H1 (cell line): ENCODE measurements at places on chromosomes 2 and 18.

DNA sequence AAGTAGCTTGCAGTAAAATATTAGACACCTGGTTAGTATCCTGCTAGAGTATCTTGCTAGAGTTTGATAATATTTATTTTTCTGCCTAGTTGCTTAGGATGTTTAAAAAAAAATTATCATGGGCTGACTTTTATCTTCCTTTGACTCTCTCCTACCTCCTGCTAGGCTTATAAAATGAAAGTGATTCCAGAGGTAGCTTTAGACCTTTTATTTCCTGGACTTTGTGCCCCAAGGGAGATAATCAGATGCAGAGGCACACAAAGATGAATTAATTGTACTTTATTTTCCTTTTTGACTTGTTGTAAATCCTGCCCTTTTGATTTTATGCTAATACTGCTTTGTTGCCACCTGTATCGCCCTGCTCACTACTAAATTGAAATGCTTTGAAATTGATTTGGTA lies 130.7 kb downstream of the WDSUB1 start:
- H3K36me3 ChIP-seq: no peaks in the 10 kb centered on the region
- DNase-seq: no peak
- H3K27me3 ChIP-seq: no peaks in the 10 kb centered on the region

- peaks cover 5% of the 10 kb centered on the region; the same call in 1 of the 2 replicates for H3K4me1 ChIP-seq
- no peak for DNase-seq
- no peaks in the 10 kb centered on the region for H3K27me3 ChIP-seq
Measured at GRCh38 chr18:41461114-41461513, 493.9 kb upstream of the PIK3C3 start.

- H3K27ac ChIP-seq: no peak overlapping the region
- DNase-seq: no peak
- no peaks in the 10 kb centered on the region for H3K36me3 ChIP-seq
- no peak overlapping the region for H3K4me3 ChIP-seq
Measured at GRCh38 chr18:77366720-77367641, 117.3 kb downstream of the GALR1 start.

DNA sequence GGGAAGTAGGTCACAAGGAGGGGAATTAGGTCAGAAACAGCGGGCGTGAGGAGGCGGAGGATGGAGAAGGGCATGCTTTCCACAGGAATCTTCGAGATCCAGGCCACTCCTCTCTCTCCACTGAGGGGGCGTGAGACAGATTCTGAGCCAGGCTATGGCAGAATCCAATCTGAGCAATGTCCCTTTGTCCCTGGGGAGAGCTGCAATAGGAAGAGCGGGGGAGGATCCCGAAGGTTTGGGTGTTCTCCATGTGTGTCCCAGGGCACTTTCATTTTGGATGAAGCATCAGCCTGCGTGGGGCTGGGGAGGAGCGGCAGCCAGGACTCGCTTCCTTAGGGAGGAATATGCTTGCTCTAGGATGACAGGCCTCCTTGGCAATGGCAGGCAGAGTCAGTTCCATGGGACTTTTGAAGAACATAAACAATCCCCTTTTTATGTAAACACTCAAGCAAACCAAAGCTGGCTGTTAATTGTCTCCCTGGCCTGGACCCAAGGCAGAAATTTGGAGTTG lies 84.0 kb downstream of the LIPG start:
- no peaks in the 10 kb centered on the region for H3K4me1 ChIP-seq
- H3K27me3 ChIP-seq: no peaks in the 10 kb centered on the region
- DNase-seq: no peak
- no peak overlapping the region for H3K27ac ChIP-seq

- H3K4me1 ChIP-seq: peaks cover 8% of the 10 kb centered on the region
- H3K27me3 ChIP-seq: no peaks in the 10 kb centered on the region
- H3K36me3 ChIP-seq: no peaks in the 10 kb centered on the region
Measured at GRCh38 chr2:8487461-8487932, 194.4 kb upstream of the ID2 start.

DNA sequence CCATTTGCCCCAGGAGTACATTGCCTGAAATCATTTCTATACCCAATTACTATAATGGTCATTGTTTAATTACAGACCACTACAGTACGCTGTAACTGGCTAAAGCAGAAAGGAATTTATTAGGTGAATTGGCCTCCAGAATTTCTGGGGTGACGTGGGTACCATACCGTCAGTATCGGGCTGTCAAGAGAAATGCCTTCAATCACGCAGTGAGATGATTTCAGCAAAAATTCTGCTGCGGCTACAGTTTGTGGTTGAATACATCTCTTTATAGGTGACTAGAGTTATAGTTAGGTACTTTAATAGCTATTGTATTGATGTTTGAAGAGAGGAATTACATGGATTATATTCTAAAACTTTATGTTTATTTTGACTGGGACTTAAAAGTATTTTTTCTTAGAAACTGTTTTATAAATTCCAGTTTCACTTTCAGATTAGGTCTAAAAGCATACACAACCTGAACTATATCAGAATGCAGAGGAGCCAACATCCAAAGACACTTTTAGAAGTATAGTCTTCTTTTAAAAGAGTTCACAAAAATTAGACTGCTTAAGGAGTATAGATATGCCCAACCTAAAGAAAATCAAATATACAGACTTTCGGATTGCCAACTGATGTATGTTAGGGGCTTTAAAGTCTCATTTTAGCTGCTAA lies 128.4 kb downstream of the TTC27 start:
- H3K27me3 ChIP-seq: no peaks in the 10 kb centered on the region
- no peak for DNase-seq
- no peak overlapping the region for H3K27ac ChIP-seq

DNA sequence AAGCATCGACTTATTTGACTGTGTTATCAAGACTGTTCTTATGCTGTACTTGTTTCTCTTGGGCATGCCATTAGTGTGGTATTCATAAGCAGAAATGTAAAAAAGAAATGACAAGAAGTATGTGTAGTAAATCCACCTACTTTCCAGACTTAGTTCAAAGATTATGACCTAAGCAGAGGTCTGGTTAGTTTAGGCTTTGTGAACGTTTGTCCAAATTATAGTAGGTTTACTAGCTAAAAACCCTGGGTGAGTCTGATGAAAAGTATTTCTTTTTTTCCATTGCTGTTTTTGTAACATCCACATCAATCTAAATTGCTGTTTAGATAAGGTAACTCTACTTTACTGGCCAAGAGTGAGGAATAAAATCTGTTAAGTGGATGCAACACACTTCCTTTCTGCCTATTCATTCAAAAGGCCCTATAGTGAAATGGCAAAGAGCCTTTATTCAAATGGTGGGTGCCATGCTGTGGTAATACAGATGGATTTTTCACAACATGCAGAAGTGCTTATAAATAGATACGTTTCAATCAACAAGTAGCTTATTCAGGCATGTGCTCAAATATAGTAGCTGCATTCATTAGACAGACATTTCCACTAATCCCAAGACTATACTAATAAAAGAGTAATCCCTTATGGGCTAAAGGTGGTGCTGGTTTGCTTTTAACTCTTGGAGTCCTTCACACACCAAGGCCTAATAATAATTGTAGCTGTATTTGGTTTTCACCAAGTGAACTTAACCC lies 122.5 kb upstream of the LTBP1 start:
- H3K4me3 ChIP-seq: no peak overlapping the region
- DNase-seq: no peak
- H3K27ac ChIP-seq: no peak overlapping the region
- H3K36me3 ChIP-seq: no peaks in the 10 kb centered on the region
- no peaks in the 10 kb centered on the region; the same call in 1 of the 2 replicates for H3K4me1 ChIP-seq
- H3K27me3 ChIP-seq: no peaks in the 10 kb centered on the region

GRCh38 chr2:168758970-168759820 lies 43.2 kb upstream of the NOSTRIN start:
- H3K27me3 ChIP-seq: no peaks in the 10 kb centered on the region
- DNase-seq: no peak
- no peak overlapping the region for H3K4me3 ChIP-seq
- no peaks in the 10 kb centered on the region for H3K36me3 ChIP-seq
- H3K4me1 ChIP-seq: no peaks in the 10 kb centered on the region
- no peak overlapping the region for H3K27ac ChIP-seq

- H3K4me3 ChIP-seq: no peak overlapping the region
- H3K27me3 ChIP-seq: no peaks in the 10 kb centered on the region
- DNase-seq: no peak
- no peaks in the 10 kb centered on the region for H3K36me3 ChIP-seq
- H3K4me1 ChIP-seq: no peaks in the 10 kb centered on the region
Measured at GRCh38 chr2:239015901-239016675, 168.2 kb downstream of the TWIST2 start.

- no peaks in the 10 kb centered on the region for H3K36me3 ChIP-seq
- H3K4me3 ChIP-seq: no peak overlapping the region
- H3K27me3 ChIP-seq: no peaks in the 10 kb centered on the region
- H3K27ac ChIP-seq: no peak overlapping the region
Measured at GRCh38 chr2:150188800-150189199, 298.7 kb downstream of the RND3 start.

DNA sequence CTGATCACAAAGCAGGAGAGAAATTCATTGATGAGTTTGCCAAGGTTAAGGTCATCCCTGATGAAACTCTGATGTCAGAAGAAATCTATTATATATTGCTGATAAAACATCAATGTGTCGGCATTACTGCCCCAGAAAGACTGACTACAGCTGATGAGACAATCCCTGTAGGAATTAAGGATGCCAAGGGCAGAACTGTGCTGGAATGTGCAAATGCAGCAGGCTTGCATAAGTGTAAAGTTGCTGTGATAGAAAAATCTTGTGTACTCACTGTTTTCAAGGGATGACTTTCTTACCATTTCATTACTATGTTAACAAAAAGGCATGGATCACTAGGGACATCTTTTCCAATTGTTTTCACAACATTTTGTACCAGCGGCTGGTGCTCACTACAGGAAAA lies 19.7 kb upstream of the MARCO start:
- no peaks in the 10 kb centered on the region for H3K27me3 ChIP-seq
- H3K27ac ChIP-seq: no peak overlapping the region
- H3K36me3 ChIP-seq: no peaks in the 10 kb centered on the region

- no peak overlapping the region for H3K4me3 ChIP-seq
- H3K4me1 ChIP-seq: no peaks in the 10 kb centered on the region
- DNase-seq: no peak
- H3K27me3 ChIP-seq: no peaks in the 10 kb centered on the region
- H3K27ac ChIP-seq: no peak overlapping the region
Measured at GRCh38 chr2:46643493-46643892, 164.1 kb downstream of the TMEM247 start.

DNA sequence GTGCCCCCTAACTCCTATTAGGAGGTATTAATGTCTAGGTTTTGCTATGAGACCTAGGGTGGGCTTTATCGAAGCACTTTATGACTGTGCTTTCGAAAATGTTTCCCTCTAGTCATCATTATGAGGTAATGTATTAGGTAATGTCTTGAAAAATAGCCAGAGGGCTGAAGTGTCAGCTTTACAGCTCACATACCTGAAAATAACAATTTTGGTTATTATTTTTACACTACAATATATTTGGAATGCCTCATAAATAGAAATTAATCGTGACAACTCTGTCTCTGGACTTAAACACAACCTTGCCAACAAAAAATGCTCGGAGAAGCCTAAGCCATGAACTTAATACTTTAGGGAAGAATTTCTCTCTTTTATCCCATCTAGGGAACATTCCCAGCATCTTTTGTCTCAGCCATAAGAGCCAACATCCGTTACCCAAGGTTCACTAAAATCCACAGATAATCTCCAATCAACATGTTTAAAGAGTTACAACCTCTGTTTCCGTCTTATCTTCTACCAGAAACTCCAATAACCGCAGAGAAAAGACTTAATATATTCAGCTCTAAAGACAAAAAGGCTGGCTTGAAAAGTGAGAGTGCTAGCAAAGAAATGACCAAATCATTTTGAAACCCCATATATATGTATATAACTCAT lies 130.9 kb upstream of the RND3 start:
- H3K36me3 ChIP-seq: no peaks in the 10 kb centered on the region
- H3K27ac ChIP-seq: no peak overlapping the region
- H3K4me1 ChIP-seq: no peaks in the 10 kb centered on the region

- no peak overlapping the region for H3K4me3 ChIP-seq
- no peaks in the 10 kb centered on the region for H3K36me3 ChIP-seq
- no peak overlapping the region for H3K27ac ChIP-seq
- no peaks in the 10 kb centered on the region for H3K27me3 ChIP-seq
- DNase-seq: no peak
Measured at GRCh38 chr2:57516698-57517340, 529.8 kb upstream of the VRK2 start.

GRCh38 chr2:30465171-30465545 lies 18.1 kb downstream of the LCLAT1 start:
- DNase-seq: no peak
- H3K4me1 ChIP-seq: peaks cover 11% of the 10 kb centered on the region; the same call in 1 of the 2 replicates
- no peaks in the 10 kb centered on the region for H3K36me3 ChIP-seq
- H3K4me3 ChIP-seq: no peak overlapping the region
- no peak overlapping the region for H3K27ac ChIP-seq
- no peaks in the 10 kb centered on the region for H3K27me3 ChIP-seq

DNA sequence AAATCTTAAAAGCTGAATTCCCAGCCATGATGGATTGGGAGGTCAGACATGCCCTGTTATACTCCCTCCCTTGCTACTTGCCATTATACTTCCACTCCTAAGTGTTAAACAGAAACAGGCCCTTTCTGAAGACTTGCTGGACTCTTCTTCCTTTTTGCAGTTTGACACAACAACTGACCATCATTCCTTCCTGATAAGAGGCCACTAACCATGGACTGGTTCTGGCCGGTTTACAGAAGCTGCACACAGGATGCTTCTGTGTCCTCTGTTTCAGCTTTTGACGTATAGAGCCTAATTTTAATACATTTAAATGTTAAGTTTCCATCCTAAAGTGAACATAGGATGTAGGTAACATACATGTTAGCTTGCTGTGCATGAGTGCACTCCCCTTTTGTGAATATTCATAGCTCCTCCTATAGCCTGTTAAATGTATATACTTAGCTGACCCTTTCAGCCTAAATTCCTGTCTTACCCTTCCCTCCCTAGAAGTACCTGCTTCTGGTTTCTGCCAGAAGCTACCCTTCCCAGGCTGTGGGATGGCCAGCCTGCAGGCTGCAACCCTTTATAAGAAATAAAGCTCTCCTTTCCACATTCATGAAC lies 13.2 kb downstream of the FBXO48 start:
- H3K4me3 ChIP-seq: no peak overlapping the region
- no peaks in the 10 kb centered on the region for H3K27me3 ChIP-seq
- DNase-seq: no peak
- no peaks in the 10 kb centered on the region for H3K4me1 ChIP-seq

DNA sequence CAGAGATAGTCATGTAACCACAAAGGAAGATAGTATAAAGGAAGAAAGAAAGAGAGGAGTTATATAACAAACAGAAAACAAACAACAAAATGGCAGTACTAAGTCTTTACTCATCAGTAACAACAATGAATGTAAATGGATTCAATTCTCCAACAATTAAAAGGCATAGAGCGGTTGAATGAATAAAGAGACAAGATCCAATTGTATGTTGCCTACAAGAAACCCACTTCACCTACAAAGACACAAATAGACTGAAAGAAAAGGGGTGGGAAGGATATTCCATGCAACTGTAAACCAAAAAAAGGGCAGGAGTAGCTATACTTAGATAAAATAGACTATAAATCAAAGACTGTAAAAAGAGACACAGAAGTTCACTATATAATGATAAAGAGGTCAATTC lies 157.3 kb upstream of the CREB1 start:
- no peak overlapping the region for H3K4me3 ChIP-seq
- H3K27me3 ChIP-seq: no peaks in the 10 kb centered on the region
- H3K36me3 ChIP-seq: no peaks in the 10 kb centered on the region
- no peak for DNase-seq

- H3K27ac ChIP-seq: no peak overlapping the region
- no peaks in the 10 kb centered on the region for H3K36me3 ChIP-seq
- peaks cover 42% of the 10 kb centered on the region for H3K27me3 ChIP-seq
- H3K4me1 ChIP-seq: peaks cover 7% of the 10 kb centered on the region; the same call in 1 of the 2 replicates
- H3K4me3 ChIP-seq: no peak overlapping the region
- no peak for DNase-seq
Measured at GRCh38 chr18:37570336-37570930, 4.8 kb upstream of the CELF4 start.
